ENCODE measurements at places on chromosomes 1 and 21. TPM values are rescaled to one million over a fixed set of nuclear protein-coding genes. Genes with fewer than 3 reads are reported as not detected.

The KLHDC8A gene
- not detected for total RNA-seq

The URB1 gene
- total RNA-seq = 14.4 TPM

The UBASH3A gene
- not detected for total RNA-seq

The RNF186 gene
- total RNA-seq = not detected

The FAM151A gene
- not detected for total RNA-seq

The LYST gene
- 15.8 TPM for total RNA-seq

The PGLYRP4 gene
- not detected for total RNA-seq

The IFI44L gene
- 5.3 TPM for total RNA-seq

The NHLH2 gene
- total RNA-seq = not detected

The WNT3A gene
- total RNA-seq = not detected

The MX2 gene
- 0.86 TPM for total RNA-seq

The NEGR1 gene
- total RNA-seq = 4.0 TPM

The CRYBG2 gene
- total RNA-seq = not detected

The PLA2G2C gene
- not detected for total RNA-seq

The UBXN10 gene
- total RNA-seq = not detected

The VSIG8 gene
- total RNA-seq = not detected

The HRNR gene
- not detected for total RNA-seq

The CLIC4 gene
- total RNA-seq = 548 TPM

The FNDC5 gene
- total RNA-seq = 0.58 TPM

The PTPN22 gene
- 1.7 TPM for total RNA-seq

The CCDC190 gene
- total RNA-seq = 0.86 TPM

The SLAMF8 gene
- total RNA-seq = 0.18 TPM

The OR2L5 gene
- not detected for total RNA-seq

The SH3BGR gene
- total RNA-seq = 4.9 TPM

The RHCE gene
- total RNA-seq = 0.53 TPM

The PGLYRP3 gene
- total RNA-seq = not detected

The ATXN7L2 gene
- total RNA-seq = 4.0 TPM

The KCNJ9 gene
- 0.71 TPM for total RNA-seq

The PLA2G2F gene
- not detected for total RNA-seq

The TAS1R3 gene
- 0.18 TPM for total RNA-seq

The CLEC20A gene
- total RNA-seq = 1.4 TPM

The WRAP73 gene
- total RNA-seq = 28.8 TPM

The PIGP gene
- 15.0 TPM for total RNA-seq

The EVA1C gene
- 17.4 TPM for total RNA-seq

The ICOSLG gene
- total RNA-seq = not detected

The FCRL6 gene
- total RNA-seq = not detected

The OPTC gene
- total RNA-seq = not detected

The TNFRSF8 gene
- 4.0 TPM for total RNA-seq

The PEAR1 gene
- total RNA-seq = 17.9 TPM

The SHE gene
- not detected for total RNA-seq

Data from myometrial cell (primary cell).